ENCODE measurements at places on chromosomes 7 and 10.

GRCh38 chr10:49830846-49831245 lies 68.7 kb upstream of the OGDHL start:
- no peak for DNase-seq

DNA sequence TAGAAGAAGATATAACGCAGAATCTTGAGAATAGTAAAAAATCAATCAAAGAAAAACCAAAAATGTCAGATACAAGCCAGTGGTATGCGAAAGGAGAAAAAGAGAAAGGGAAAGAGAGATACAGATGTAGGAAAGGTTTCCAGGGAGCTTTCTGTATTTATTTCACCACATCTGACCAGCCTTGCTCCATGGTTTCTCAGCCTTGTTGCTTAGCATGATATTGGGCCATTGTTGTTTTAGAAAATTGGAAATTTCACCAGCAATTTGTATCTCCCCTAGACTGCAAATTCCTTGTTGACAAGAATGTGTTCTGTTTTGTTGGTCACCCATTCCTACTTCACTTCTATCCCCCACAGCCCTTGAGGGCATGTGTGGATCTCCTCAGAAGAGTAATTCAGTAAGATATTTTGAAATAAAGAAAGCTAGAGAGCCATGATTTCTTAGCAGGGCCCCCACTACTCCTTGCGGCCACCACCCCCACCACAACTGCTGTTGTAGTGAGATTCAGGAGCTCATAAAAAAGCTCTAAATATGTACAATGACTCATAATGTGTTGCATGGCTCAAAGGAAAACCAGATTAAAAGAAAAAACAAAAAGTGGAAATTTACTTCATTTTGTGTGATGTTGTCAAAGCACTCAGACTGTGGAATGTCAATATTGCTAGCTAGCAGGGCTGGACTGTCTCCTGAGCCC lies 138.7 kb downstream of the CHRM2 start:
- DNase-seq: no peak

DNA sequence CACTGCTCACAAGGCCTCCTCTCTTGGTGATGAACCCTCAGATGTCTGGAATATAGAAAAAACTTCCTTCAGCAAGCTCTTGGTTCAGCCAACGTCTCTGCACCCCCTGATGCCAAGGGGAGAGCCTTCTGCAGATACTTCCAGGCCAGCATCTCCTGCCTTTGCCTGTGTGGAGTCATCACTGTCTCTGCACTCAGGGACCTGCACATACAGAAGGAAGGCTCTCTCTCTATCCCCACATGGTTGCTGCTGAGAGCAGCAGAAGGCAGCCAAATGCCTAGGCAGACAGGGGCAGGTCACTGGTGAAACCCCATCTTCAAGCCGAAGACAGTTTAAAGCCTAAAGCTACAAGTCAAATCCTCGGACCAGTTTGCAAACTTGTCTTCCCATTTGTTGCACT lies 137.6 kb downstream of the WDR11 start:
- no peak for DNase-seq

DNA sequence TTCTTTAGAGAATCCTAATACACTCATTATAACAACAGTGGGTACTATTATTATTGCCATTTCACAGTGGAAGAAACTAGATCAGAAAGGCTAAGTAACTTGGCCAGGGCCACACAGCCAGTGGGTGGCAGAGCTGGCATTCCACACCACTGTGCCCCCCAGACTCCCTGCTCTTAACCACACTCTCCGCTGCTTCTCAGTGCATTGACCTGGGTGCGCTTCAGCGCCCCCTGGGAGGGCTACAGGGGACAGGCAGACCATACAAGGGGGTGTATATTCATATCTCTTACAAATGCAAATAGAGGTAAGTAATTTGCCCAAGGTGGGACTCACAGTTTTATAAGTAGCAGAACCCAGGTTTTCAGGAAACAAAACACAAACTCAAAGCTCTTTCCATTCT lies 77.0 kb upstream of the NMT2 start:
- no peak for DNase-seq

DNA sequence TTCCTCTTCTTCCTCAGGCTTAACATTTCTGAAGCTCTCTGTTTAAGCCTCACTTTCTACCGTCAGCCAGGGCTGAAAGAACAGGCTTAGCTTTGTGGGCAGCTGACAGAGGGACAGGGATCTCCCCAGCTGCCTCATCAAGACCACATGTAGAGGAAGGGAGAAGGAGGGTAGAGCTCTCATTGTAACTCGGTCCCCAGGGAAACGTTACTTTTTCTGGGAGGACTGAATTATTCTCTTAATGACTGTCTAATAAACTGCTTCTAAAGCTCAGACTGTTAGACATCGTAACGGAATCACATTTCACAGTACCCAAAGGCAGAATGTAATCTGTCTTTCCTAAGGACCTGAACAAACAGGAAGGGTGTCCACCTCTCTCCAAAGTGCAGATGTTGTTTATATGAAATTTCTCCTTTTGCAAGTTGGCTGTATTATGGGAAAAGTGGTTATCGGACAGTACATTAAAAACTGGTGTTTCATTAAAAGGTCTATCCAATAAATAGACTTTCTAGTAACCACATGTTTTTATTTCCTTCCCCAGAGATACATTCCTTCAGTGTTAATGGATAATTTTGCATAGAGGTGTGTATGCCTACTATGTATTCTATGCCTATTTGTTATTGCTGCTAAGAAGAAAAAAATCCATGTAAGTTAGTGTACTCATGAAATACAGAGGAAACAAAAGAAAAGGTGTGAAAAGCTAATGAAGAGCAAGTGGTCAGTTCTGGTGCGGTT lies 144.2 kb downstream of the CTTNBP2 start:
- DNase-seq: no peak

DNA sequence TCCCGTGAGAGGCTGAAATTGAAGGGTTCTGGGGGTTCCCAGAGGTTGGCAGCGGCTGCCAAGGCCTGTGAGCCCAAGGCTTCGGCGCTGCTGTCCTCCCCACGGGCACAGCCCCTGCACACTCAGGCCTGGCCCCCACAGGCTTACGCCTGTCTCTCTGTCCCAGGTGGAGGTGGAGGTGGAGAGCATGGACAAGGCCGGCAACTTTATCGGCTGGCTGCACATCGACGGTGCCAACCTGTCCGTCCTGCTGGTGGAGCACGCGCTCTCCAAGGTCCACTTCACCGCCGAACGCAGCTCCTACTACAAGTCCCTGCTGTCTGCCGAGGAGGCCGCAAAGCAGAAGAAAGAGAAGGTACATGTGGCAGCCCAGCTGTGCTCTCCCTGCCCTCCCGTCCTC lies 43.1 kb upstream of the LRRC4 start:
- DNase-seq: no peak

- DNase-seq: no peak
Observed at GRCh38 chr10:60985951-60986350, 42.0 kb upstream of the RHOBTB1 start.

- DNase-seq: no peak
Observed at GRCh38 chr10:2049560-2049959, 312.2 kb upstream of the ADARB2 start.

DNA sequence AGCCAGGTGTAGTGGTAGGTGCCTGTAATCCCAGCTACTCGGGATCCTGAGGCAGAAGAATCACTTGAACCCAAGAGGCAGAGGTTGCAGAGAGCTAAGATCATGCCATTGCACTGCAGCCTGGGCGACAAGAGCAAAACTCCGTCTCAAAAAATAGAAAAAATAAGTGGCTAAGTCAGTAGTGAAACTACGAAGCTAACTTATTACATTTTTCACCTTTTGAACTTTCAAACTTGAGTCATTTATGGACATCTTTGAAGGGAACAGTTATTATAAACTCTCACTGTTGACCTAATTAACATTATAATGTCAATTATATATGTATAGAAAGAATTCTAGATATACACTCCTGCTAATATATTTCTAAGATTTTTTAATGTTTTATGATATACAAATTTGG lies 541.5 kb upstream of the C7orf33 start:
- DNase-seq: no peak

- no peak for DNase-seq
Observed at GRCh38 chr7:92259610-92260247, 14.0 kb downstream of the ANKIB1 start.

- no peak for DNase-seq
Observed at GRCh38 chr7:10210000-10210399, 763.7 kb upstream of the PHF14 start.

DNA sequence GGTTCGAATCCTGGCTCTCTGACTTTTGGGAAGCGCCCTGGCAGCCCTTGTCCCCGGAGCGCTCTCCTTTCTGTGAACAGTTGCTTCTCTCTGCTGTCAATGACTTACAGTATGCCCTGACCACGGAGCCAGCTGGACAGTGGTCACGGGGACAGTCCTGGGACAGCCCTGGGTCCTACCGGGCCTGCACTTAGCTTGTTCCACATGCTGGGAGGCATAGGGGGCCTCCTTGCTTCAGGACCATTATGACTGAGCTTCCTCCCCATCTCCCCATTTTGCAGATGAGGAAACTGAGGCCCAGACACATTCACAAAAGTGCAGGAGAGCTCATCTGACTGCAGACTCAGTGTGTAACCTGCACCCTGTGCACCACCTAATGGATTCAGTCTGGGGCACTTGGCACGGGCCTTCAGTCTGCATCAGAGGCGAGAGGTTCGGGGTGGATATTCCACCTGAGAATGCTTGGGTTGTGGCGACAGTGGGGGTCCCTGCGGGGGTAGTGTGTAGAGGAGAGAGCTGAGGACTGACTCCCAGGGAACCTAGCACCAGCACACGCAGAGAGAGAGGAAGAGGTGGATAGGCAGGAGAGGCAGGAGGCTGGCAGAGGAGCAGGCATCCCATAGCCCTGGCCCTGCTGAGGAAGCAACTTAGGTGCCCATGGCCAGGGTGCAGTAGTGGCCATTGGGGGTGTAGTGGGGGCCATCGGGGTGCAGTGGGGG lies 1.6 kb downstream of the DOCK1 start:
- DNase-seq: no peak

DNA sequence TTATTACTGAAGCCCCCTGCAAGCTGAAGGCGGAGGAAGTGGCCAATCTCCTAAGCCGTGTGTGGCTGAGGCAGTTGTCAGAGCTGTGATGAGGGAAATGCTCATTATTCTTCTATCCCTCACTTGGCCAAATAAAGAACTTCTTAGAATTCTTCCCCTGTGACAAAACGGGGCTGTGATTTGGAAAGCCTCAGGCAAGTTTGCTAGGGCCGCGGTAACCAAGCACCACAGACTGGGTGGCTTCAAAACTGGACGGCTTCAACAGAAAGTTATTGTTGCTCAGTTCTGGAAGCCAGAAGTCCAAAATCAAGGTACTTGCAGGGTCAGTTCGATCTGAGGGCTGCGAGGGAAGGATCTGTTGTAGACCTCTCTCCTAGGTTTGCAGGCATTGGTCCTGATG lies 72.3 kb upstream of the STEAP1B start:
- DNase-seq: no peak

All from left cardiac atrium (tissue), 4 donors.